Stimulated activated CD8-positive, alpha-beta memory T cell treated with anti-CD3 and anti-CD28 coated beads, Interleukin-4, amount 100 ng/mL, for 4 hours (primary cell): ENCODE measurements at places on chromosomes 12 and 14.

- no peak for DNase-seq
These were observed 12.9 kb downstream of the FOXG1 start for GRCh38 chr14:28779456-28779855.

- DNase-seq, result no peak
These were observed 23.8 kb upstream of the PPP2R5C start for GRCh38 chr14:101737414-101738339.

GRCh38 chr14:100435459-100435858 is 112.3 kb downstream of the SLC25A47 start:
- no peak for DNase-seq

DNA sequence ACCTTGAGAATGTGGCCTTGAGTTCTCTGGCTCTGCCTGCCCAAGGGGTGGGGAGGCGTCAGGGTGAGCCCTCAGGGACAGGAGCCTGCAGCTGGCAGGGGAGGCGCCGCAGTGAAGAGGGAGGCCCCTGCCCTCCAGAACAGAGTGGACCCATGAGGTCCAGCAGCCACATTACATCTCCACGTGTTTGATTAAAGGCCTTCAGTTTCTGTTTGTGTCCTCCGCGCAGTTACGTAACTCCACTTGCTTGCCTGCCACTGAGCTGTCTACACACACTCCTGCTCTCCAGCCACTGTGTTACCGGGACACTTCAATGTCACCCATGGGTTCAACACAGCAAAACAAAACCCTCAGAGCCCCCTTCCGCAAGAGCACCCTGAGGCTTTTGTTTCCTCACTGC is 70.4 kb downstream of the CHGA start:
- DNase-seq, result no peak

DNA sequence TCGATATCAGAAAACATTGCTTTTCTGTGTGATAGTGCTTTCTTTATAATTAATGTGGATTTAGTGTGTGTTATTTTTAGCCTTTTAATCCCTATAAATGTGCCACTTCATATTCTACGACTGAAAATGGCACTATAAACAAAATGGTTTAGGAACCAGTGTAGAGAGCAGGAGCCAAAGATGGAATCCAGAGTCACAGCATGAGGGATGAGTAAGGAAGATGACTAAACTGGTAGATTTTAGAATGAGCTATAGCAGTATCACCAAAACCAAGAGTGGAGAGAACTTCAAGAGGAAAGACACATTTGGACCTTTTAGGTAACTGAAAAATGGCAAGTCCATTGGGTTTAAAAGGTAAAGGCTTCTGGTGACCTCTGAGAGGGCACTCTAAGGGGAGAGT is 887.2 kb downstream of the NRXN3 start:
- no peak for DNase-seq

- no peak for DNase-seq
These were observed 38.0 kb downstream of the DPF3 start for GRCh38 chr14:72855913-72856312.

DNA sequence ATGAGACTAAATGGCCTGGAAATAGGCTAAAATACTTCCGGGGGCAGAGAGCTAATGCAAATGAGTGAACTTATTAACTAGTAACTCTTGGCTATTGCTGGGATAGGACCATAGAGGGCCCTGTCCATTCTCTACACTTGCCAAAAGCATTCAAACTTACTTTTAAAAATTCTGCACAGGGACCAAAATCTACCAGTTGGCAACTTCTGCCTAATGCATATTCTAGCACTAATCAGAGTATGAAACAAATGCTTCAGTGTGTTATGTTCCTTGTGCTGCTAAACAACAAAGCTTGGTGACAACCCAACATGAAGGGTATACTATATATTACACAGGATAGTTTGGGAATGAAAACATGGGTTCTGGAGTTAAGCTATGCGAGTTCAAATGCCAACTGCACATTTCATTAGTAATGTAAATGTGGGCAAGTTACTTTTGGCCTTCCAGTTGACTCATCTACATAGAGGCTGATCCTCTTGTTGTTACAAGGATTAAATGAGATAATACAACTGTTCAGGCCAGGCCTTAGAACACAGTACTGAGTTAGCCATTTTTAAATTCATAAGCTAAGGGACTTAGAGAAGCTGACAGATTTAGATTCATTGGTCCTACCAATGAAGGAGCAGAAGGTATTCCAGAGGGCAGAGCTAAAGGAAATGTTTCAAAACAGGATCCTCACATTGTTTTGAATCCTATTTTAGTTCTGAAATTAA is 32.4 kb downstream of the HIGD1C start:
- DNase-seq, result no peak

DNA sequence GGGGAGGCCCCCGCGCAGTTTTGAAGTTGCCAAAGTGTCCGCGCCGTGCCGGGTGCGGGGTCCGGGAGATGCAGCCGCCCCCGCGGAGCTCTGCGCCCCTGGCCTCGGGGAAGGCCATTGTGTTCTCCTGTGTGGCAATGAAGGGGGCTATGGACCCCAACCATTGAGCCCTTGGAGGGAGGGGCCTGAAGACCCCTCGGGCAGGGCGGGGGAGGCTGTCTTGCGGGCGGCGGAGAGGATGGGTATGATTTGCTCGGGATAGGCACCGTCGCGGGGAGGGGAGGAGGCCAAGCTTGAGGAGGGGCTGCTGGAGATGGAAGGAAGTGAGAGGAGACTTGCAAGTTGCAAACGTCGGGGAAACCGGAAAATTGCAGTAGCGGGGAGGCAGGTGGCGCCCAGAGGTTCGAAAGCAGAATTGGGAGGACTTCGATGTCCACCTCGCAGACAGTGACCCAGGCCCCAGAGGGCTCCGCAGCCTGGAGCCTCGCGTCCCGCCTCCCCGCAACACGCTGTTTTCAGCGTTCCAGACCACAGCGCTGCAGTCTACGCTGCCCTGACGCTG is 25.4 kb downstream of the BCL11B start:
- DNase-seq, result no peak

- no peak for DNase-seq
These were observed 92.9 kb downstream of the ATP23 start for GRCh38 chr12:58034311-58034710.

DNA sequence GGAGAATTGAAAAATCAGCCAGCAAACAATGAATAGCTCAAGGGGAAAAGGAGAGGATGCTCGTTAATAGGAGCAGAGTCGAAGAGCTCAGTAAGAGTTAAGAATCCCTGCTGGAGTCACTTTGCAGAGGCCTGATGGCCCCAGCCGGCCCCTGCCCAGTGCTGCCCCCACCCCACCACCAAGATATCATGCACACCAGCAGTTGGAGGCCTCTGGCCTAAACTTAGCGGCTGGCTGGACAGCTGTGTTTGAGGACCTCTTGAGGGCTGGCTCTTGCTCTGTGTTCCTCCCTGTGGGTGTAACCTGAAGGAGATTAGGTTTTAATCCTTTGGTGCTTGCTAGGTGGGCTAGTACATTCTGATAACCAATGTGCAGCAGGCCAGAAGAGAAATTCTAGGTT is 142.0 kb downstream of the PLXNC1 start:
- no peak for DNase-seq

GRCh38 chr14:26526137-26526536 is 71.7 kb downstream of the NOVA1 start:
- DNase-seq, result no peak

DNA sequence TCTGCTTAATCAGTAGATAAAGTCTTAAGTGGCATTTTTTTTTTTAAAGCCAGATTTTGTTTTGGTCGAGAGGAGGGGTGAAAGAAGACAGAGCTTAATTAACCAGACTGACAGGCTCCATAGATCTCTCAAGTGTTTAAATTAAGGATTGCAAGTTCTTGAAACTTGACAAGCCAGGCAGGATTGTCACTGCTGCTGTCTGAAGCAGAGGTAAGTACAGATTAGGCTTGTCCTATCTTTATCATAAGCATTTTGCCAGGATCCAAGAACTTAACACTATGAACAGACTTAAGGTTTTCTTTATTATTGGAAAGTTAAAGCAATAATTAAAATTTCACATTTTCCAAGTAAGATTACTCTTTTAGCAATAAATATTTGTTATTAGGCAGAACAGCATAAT is 179.6 kb upstream of the LMO3 start:
- DNase-seq, result no peak

DNA sequence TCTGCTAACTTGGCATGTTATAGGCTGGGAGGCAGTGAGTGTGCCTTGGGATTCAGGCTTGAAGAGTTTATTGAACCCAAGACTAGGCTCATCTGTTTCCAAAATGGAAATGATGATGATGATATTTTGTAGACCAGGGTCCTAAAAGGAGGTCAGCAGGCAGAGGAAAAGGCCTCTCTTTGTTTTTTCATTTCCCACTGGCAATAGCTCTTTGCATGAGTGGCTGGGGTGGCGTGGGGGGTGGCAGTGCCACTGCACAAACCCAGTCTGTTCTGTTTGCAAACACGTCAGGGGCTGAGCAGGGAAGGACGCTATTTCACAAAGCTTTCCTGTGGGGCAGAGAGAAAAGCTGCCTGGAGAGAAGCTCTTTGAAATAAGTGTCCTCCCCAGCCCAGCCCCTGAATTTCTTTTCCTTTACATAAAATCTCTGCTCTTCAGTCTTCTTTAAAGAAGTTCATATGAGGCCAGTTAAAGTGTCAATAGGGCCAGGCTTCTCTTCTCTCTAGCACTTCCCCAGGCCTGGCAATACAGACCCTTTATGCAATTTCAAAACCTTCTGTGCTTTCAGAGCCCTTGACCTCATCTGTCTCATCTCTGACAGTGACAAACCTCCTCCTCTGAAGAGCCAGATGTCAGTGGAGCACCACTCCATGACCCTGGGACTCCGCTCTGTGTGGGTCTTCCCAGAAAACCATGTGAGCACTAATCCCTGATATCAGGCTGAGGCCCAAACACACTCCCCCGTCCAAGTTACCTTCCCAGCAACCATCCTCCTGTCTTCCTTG is 72.8 kb downstream of the ZNF664 start:
- no peak for DNase-seq

GRCh38 chr14:69376439-69376838 is 21.7 kb downstream of the ERH start:
- no peak for DNase-seq

GRCh38 chr12:55664826-55665225 is 28.1 kb downstream of the OR10P1 start:
- DNase-seq, result no peak

- DNase-seq, result no peak
These were observed 125.4 kb downstream of the SAMD4A start for GRCh38 chr14:54692284-54692772.

- DNase-seq, result no peak
These were observed 1.7 kb upstream of the LRP1 start for GRCh38 chr12:57126561-57126960.

GRCh38 chr12:98733667-98734350 is 88.7 kb downstream of the APAF1 start:
- DNase-seq, result no peak

DNA sequence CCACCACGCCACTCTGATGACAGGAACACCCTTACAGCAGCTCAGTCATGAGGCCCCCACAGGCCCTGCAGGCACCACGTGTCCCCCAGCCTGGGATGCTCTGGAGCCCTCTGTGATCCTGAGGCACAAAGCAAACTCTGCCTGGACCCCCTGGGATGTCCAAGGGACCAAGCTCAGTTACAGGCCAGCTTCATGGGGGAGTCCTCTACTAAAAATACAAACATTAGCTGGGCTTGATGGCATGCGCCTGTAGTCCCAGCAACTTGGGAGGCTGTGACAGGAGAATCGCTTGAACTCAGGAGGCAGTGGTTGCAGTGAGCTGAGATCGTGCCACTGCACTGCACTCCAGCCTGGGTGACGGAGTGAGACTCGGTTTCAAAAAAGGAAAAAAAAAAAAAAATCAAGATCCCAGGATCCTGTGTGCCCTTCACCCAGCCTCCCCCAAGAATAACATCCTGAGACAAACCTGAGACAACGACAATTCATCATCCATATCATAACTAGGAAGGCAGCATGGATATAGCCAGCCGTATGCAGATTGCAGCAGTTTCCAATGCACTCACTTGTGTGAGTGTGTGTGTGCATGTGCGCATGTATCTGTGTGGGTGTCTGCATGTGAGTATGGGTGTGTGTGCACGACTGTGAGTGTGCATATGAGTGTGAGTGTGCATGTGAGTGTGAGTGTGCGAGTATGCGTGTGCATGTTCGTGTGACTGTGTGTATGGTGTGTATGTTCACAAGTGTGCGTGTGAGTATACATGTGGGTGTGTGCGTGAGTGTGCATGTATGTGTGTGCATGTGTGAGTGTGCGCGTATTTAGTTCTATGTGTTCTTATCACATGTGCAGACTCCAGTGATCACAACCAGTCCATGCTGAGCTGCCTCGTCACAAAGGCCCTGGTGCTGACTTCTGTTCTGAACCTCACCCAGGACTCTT is 52.1 kb downstream of the NCOR2 start:
- no peak for DNase-seq

DNA sequence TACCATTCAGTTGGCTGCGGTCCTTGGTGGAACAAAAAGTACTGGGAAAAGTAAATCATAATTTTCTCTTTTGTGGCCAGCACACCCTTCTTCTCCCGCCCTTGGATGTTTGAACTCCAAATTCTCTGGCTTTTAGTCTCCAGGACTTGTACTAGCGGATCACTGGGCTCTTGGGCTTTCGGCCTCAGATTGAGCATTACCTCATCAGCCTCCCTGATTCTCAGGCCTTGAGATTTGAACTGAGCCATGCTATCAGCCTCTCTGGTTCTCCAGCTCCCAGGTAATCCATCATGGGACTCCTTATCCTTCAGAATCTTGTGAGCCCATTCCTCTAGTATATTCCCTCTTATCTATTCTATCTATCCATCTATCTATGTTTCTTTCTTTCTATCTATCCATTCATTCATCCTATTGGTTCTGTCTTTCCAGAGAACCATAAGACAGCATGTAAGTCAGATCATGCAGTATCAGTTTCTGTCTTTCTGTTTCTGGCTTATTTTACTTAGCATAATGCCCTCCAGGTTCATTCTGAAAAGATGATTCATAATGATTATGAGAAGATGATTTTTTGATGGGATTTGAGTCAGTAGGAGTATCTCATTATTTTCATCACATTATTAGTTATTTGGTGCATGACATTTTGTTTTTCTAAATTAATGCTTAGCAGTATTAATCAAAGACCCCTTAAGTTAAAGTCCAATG is 814.9 kb downstream of the LRFN5 start:
- no peak for DNase-seq

DNA sequence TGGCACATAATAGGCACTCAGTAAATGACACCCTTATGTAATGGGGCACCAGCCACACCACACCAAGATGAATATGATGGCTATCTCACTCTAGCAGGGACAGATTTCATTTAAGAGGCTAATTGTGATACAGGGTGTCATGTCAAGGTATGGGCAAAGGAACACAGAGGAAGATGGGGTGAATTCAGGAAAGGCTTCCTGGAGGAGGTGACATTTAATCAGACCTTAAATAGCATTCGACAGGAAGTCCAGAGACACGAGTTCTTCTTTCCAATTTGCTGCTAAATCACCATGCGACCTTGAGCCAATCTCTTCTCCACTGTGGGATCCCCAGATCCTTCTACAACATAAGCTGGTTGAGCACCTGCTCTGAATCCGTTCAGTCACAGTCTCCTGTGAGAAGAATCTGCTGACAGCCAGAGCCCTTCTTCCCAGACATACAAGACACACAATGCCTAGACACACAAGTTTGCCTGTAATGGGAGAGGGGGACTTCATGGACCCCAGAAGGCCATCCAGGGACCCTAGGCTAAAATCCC is 1.5 kb upstream of the DTX1 start:
- DNase-seq, result no peak

- no peak for DNase-seq
These were observed 10.5 kb downstream of the BTBD6 start for GRCh38 chr14:105258846-105259245.
